ENCODE measurements at places on chromosomes 7 and 10.
A peak's percentile ranks its signal among the peaks of the same experiment; 100 is the strongest.

- DNase-seq: no peak
Measured at GRCh38 chr10:24254180-24254579, 45.2 kb downstream of the KIAA1217 start.

DNA sequence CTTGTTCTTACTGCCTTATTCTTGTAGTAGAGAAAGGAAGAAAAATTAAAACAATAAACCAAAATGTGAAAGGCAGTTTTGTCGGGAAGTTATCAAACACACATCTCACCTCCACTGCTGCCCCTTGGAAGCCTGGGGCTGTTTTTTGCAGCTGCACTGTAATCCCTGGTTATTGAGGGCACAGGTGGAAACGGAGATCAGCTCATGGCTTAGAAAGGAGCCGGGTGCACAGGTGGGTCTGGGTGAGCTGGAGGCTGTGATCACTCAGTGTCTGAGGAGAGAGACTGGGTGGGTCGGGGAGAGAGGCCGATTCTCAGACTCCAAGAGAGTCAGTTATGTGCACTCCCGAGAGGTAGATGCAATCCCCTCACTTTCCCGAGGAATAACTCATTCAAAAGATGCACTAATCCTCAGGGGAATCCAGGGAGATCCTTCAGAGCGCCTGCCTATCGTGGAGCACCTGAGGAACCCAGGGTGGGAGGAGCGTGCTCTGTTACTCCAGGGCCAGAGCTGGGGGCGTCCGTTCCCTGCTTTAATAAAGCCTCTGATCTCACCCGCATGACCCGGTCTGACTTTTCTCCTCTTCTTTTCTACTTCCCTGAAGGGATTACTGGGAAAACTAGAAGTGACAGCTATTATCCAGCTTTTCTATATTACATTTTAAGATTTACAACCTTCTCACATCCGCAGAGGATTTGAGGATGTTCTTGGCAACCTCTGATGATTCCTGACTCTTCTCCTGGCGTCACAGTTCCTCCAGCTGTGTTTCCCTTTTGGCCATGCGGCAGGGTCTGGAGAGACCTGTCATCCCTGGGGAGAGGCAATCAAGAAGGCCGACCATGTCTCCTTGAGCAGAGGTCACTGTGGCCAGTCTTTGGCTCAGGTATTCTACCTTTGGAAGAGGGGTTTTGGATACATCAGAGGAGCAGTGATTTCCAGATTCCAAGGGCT is 82.1 kb downstream of the CAMK1D start:
- DNase-seq: no peak

DNA sequence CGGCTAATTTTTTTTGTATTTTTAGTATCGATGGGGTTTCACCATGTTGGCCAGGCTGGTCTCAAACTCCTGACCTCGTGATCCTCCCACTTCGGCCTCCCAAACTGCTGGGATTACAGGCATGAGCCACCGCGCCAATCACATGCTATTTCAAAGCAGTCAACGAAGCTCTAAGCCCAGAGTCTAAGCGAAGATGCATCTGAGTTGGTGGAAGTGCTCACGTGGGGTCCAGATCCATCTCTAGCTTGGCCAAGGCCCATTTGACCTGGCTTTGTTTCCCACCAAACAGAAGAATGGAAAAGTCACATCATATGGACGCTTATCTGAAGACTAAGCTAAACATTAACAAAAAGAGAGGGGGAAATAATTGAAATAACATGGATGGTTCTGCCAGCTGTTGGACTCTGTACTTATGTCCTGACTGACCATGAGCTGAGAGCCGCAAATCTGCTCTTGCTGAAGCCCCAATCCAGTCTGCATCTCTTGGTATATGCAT is 3.8 kb upstream of the GTF2I start:
- DNase-seq: no peak

- no peak for DNase-seq
Measured at GRCh38 chr10:99125879-99126278, 109.8 kb downstream of the HPSE2 start.

DNA sequence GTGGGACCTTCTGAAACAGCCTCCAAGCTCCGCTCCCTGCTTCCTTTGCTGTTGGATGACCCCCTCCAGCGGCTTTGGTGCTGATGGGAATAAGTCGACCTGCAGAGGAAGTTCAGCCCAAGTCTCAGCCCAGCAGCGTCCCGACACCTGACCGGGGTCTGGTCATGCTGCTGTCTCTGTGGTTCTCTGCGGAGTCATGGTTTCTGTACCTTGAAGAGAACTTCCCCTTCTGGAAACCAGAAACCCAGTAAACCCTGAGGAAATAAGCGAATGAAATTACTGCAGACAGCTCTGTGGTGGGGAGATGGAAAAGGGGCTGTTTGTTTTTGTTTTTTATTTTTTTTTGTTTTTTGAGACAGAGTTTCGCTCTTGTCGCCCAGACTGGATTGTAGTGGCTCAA is 18.3 kb upstream of the ZNF12 start:
- DNase-seq: peak; percentile 30

DNA sequence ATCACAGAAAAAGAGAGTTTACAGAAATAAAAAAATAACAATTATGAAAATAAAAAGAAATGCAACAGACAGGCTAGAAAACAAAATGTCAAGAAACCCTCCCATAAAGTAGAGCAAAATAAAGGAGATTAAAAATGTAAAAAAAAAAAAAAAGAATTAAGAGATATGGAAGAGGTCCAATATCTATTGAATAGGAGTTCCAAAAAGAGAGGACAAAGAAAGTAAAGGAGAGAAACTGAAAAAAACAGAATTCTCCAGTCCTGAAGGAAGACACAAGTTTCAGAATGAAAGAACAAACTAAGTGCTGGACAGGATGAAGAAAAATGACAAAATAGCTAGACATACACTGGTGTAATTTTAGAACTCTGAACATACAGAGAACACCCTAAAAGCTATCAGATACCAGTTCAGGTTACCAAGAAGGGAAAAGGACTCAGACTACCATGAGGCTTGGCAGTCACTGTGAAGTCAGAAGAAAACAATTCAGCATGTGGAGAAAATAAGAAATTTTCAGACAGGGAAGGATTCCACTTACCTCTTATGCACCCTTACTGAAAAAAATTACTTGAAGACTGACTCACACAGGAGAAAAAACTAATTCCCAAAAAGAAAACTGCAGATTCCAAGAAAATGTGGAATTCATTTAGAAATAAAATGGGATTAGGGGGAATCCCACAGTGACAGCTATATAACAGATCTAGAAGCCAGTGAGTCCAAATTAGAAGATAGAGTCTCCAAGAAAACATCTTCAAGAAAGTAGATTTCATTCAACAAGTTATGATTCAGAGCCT is 40.4 kb upstream of the ABLIM1 start:
- DNase-seq: no peak

DNA sequence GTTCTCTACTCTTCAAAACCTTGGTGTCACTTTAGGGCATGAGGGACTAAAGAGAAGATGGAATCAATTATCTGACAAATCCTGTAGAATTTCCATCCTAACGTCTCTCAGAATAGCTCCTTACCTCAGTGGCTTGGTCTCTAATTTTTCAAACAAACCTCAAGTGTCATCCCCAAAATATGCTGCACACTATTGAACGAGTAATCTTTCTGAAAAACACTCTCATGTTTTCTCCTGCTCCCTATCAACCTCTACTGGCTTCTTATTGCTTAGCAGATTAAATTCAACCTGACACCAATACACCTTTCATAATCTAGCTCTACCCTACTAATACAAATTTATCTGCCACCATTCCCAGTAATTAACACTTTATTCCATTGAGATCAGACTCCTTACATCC is 8.5 kb downstream of the CNOT4 start:
- no peak for DNase-seq

DNA sequence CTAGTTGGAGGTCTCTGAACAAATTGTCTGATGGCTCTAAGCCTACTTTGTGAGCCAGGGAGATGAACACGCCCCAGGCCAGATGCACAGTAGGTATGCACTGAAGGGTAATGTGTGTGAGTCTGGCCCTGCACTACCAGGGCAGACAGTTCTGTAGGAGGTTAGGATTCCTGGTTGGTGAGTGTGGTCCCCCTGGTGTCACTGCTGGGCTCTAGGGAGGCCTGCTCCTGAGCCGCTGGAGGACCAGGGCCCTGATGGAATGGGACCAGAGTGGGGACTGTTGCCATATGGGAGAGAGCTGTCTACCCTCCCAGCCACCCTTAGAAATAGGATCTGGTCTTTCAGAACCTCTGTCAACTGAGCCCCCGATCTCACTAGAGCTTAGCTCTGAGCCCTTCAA is 42.0 kb downstream of the CDH23 start:
- DNase-seq: no peak

- no peak for DNase-seq
Measured at GRCh38 chr10:93471110-93471651, 11.0 kb downstream of the MYOF start.

GRCh38 chr7:20238754-20239324 is 21.7 kb upstream of the MACC1 start:
- peak; percentile 65 for DNase-seq

DNA sequence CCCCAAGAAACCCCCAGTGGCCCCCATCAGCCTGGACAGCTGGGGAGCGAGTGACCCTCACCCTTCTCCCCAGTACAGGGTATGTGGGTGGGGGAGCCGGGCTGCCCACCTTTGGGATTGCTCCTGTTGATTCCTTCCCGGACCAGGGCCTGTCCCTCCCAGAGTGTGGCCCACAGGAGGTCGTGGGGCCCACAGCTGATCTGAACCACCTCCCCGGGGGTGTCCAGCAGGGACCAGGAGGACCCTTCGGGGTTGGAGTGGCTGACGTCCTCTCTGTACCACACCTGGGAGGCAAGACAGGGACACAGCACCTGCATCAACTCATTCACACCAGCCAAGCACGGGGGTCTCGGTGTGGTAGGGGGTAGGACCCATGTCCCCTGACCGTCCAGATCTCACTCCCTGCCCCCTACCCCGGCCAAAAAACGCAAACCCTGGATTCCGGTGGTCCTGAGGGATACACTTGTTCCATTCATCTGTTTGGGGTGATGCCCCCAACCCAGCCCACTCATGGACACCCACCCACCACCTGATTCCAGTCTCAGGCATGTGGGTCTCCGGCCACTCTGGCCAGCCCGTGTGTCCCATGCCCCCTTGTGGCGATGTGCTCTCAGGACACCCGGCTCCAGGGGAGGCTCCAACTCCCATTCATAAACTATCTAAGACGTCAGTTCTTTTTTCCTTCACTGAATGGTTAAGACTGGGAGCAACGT is 10.9 kb downstream of the TECPR1 start:
- peak; percentile 19 for DNase-seq

- no peak for DNase-seq
Measured at GRCh38 chr10:19168584-19168983, 120.0 kb downstream of the MALRD1 start.

- no peak for DNase-seq
Measured at GRCh38 chr7:55100544-55101327, 81.9 kb downstream of the EGFR start.

- DNase-seq: no peak
Measured at GRCh38 chr10:71220689-71221540, 8.5 kb downstream of the UNC5B start.

GRCh38 chr10:77837248-77837924 is 89.2 kb downstream of the DLG5 start:
- peak; percentile 35 for DNase-seq

- no peak for DNase-seq
Measured at GRCh38 chr10:4763513-4763912, 62.5 kb upstream of the AKR1E2 start.

- DNase-seq: no peak
Measured at GRCh38 chr7:127993317-127993716, 37.9 kb downstream of the LRRC4 start.

DNA sequence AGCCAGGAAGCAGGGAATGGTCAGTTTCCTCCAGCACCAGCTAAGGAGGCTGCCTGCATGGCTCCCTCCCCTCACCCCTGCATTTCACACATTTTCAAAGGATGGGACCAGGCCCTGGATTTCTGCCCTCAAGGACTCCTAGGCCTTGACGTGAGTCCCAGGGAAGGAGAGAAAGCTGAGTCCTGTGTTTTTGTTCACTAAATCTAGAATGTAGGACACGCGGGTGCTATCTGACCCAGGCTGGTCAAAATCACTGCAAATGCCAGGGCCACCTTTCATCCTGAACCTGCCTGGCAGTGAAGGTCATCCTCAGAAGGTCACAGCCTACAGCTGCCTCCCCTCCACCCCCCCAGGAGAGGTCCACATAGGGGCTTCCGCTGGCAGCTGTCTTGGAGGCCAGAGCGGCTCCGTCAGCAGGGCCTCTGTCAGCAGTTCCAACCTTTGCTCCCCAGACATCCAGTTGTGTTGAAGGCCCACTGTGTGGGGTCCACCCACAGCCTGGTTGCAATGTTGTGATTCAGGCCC is 18.0 kb downstream of the RHBDD2 start:
- DNase-seq: no peak

DNA sequence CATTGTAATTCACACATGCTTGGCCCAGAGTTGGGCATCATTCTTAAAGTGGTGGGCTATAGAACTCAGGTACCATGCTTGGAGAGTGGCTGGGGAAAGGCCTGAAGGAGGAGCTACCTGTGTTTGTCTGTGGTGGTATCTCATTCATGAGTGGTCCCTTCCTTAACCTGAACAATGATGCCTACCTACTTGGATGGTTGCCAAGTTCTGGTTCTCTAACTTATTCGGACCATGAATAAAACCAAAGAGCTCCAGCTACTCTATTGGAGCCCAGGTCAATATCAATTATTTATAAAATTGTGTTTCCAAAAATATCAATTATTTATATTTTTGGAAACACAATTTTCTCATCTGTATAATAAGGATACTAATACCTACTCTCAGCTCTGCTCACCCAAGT is 2.9 kb upstream of the GPR37 start:
- DNase-seq: no peak

- DNase-seq: no peak
Measured at GRCh38 chr7:9149499-9150082, 716.2 kb downstream of the NXPH1 start.

- no peak for DNase-seq
Measured at GRCh38 chr10:64093946-64094535, 572.8 kb downstream of the REEP3 start.

DNA sequence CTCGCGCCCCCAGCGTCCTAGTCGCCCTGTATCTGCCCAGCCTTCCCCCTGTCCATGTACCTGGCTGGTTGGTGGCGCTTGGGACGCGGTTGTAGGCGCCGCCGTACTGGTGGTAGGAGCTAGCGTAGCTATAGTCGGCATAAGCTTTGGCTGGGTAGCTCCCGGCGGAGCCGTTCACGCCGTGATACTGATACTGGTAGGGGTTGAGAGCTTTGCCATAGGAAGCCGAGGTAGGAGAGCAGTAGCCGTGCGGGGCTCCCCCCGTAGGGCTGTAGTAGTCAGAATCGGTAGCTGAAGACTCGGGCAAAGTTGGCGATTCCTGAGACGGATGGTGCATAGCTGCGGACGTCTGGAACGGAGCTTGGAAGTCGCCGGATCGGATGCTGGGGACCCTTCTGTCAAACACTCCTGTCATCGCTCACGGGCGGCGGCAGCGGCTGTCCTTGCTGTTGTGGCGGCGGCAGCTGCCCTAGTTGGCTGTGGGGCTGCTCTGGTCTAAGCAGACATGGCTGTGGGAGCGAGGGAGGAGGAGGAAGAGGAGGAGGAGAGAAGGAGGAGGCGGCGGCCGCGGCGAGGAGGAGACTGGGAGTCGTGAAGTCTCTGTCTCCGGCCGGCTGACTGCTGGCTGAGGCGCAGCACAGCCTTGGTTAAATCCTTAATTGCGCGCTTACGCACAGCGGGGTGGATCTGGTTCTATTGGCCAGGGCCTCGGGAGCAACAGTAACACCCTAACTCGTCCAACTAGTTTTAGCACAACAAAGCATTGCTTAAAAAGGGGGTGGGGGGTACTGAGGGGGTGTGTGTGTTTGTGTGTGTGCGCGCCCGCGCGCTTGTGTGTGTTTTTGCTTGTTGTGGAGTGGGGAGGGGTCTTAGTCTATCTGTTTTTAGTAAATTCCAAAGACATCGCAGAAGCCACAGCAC is at the start of gene DLX5:
TSS of gene DLX5 (minus strand) at position 623 of the 921 bp plus-strand sequence. CDS start at position 415, 208 bp downstream.
- no peak for DNase-seq

Data from pons (tissue), 1 donor.